ENCODE measurements at places on chromosomes 2 and 18.

- H3K4me3 ChIP-seq, result no peak overlapping the region
- no peak for DNase-seq
- no peak overlapping the region for H3K27ac ChIP-seq
- H3K4me1 ChIP-seq, result no peaks in the 10 kb centered on the region
Observed at GRCh38 chr18:56756966-56757365, 105.8 kb downstream of the WDR7 start.

GRCh38 chr2:237998530-237998929, 31.7 kb downstream of the UBE2F start:
- H3K36me3 ChIP-seq, result peaks cover 85% of the 10 kb centered on the region
- H3K27ac ChIP-seq, result peak overlapping the region; percentile 95
- DNase-seq, result peak; percentile 25
- peak overlapping the region; percentile 49 for H3K4me3 ChIP-seq
- no peaks in the 10 kb centered on the region for H3K27me3 ChIP-seq

- H3K36me3 ChIP-seq, result no peaks in the 10 kb centered on the region
- DNase-seq, result no peak
- H3K4me3 ChIP-seq, result no peak overlapping the region
- H3K27me3 ChIP-seq, result no peaks in the 10 kb centered on the region
- H3K27ac ChIP-seq, result no peak overlapping the region
Observed at GRCh38 chr2:51650769-51651168, 618.8 kb upstream of the NRXN1 start.

- H3K36me3 ChIP-seq, result no peaks in the 10 kb centered on the region
- peaks cover 54% of the 10 kb centered on the region for H3K4me1 ChIP-seq
- H3K27me3 ChIP-seq, result no peaks in the 10 kb centered on the region
- peak overlapping the region; percentile 98 for H3K27ac ChIP-seq
- no peak for DNase-seq
Observed at GRCh38 chr18:35030277-35030989, 10.8 kb upstream of the MAPRE2 start.

DNA sequence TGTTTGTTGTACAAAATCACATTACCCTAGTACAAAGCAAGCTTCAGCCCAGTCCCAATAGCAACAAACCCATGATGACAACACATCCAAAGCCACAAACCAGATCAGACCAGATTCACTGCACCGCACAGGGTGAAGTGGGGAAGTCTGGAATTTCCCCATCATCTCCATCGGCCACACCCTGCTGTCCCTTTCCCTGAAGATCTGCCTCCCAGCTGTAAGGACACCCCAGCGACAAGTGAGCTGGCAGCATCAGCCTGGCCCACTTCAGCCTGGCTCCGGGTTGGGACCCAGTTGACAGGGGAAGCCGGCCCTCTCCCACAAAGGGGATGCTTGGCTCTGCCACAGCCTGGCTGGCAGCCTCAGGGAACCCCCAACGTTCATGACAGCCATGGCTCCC, 207.6 kb downstream of the MGAT5 start:
- H3K4me1 ChIP-seq, result no peaks in the 10 kb centered on the region
- no peaks in the 10 kb centered on the region for H3K27me3 ChIP-seq
- no peak overlapping the region for H3K4me3 ChIP-seq
- no peak overlapping the region for H3K27ac ChIP-seq
- no peak for DNase-seq

Measured in activated T-helper 2 cell treated with anti-CD3 and anti-CD28 coated beads, Interferon-gamma antibody, Interleukin-2, Interleukin-4, amounts not matched to agents 10 μg/mL and 5 μg/mL and 100 μg/mL, durations not matched to agents 14 hours and 24 hours and 36 hours (primary cell).